NCI-H187 treated with DMSO at 0.1 percent for 48 hours (cell line): ENCODE measurements at places on chromosomes 2 and 18.

DNA sequence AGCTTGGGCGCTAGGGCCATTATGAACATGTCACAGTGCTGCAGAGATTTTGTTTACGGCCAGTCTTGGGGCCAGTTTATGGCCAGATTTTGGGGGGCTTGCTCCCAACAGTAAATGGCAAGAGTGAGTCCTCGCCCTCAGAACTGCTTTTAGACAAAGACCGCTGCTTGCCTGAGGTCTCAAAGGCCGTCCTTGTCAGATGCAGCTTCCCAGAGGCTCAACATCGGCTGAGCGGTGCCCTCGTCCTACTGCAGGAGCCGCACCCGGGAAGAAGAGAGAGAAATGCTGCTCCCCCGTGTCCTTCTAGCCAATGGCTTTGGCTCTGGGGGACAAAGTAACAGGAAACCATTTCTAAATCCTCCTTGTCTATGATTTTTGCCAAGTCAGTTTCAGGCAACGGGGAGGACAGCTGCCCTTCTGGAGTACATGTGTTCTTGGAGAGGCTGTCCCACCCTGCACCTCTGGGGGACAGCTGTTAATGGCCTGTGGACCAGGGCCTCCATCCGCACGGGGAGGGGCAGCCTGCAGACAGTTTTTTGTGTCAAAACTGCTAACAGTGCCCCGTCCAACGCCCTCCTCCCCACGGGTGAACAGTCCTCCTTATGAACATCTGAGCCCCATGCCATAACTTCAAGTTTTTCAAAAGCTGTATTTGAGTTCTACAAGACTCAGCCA, 66.1 kb downstream of the C18orf63 start:
- no peak for DNase-seq

DNA sequence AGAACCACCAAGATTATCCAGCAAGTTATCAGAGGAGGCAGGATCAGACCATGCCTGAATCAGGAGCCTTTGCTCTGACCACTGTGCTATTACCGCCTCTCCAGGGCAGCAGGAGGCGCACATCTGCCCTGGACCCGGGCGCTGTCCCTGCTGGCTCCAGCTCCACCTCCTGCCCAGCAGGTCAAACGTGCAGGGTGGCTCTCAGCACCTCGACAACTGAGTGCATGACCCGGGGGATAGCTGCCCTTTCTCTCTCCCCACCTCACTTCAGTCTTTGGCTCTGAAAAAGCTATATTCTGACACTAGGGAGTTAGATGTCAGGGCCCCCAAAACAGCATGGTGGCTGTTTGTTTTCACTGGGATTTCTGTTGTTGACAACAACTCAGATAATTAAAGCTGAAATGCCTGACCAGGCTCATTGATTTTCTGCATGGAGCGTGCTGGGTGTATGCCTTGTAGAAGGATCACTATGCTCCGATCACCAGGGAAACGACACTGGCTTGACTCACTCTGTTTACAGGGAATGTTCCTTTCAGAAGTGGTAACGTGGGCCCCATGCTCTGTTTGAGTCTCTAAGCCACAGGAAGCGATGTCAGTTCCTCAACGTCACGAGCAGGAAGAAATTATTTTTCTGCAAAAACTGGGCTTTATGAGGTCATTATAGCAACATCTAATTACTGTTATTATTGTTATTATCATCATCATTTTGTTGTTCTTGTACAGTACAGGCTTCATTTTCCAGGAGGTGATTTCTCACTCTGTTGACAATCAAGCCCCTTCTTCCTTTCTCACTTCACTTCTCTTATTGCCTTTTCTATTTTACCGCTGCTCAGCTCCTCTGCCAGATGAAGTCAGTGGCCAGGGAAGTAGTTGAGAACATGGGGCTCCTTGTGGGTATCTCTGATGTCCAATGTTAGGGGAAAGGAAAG, 125.6 kb downstream of the PLB1 start:
- DNase-seq: no peak

- DNase-seq: no peak
These were observed 84.9 kb downstream of the METTL4 start for GRCh38 chr18:2486426-2486825.

GRCh38 chr2:219399716-219400478, 12.2 kb upstream of the DNPEP start:
- DNase-seq: no peak

- no peak for DNase-seq
These were observed 7.2 kb upstream of the POLE4 start for GRCh38 chr2:74951211-74951754.

DNA sequence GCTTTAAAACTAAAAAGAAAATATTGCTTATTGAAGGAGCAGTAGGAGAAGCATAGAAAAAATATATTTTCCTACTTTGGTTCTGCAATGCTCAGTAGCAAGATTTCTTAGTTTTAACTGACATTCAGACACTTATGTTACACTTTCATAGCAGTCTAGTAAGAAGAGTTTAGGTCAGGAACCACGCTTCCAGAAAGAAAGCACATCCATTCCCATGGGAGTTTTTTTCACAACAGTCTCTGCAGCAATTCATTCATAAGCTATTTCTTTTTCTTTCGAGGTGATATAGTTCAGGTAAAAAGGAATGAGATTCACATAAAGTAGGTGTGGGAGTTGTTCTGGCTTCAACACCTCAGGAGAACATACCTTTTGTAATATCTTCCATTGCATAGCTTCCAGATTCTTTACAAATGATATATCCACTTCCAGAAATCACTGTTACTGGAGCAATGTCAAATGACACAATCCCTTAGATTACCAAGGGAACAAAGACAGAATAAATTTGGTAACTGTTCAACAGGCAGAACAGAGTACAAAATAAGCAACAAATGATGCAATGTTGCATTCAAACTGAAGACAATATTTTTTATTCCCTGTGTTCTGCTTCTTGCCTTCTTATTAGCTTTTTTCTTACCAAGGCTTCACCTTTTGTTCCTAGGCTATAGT, 95.2 kb upstream of the GULP1 start:
- DNase-seq: no peak

GRCh38 chr2:202005272-202005887, 28.3 kb upstream of the FZD7 start:
- DNase-seq: no peak

GRCh38 chr2:23695214-23695889, 231.6 kb downstream of the ATAD2B start:
- no peak for DNase-seq
